ENCODE measurements at places on chromosomes 4 and X.

- no peak overlapping the region for H3K4me3 ChIP-seq
- DNase-seq, result no peak
- H3K4me1 ChIP-seq, result no peaks in the 10 kb centered on the region
- H3K36me3 ChIP-seq, result no peaks in the 10 kb centered on the region
- no peaks in the 10 kb centered on the region for H3K27me3 ChIP-seq
These were observed 37.1 kb downstream of the TRMT44 start for GRCh38 chr4:8477676-8478075.

DNA sequence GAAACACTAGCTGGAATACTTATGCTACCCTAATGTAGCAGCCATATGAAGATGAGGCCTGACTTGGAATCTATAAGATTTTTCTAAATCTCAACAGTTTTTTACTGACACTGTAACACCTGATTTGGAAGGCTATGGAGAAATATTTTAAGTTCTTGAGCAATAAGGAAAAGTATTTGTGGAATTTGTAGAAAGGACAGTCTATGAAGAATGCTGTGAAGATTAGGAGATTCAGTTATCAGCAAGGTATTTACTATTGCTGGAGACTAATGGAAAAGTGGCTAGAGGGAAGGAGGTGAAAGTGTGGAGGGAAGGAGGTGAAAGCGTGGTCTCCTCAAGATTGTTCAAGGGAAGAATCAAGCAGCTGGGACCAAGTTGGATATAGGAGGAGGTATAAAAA, 190.0 kb upstream of the EMCN start:
- H3K4me3 ChIP-seq, result no peak overlapping the region
- H3K4me1 ChIP-seq, result no peaks in the 10 kb centered on the region
- no peaks in the 10 kb centered on the region for H3K36me3 ChIP-seq
- no peak overlapping the region for H3K27ac ChIP-seq

DNA sequence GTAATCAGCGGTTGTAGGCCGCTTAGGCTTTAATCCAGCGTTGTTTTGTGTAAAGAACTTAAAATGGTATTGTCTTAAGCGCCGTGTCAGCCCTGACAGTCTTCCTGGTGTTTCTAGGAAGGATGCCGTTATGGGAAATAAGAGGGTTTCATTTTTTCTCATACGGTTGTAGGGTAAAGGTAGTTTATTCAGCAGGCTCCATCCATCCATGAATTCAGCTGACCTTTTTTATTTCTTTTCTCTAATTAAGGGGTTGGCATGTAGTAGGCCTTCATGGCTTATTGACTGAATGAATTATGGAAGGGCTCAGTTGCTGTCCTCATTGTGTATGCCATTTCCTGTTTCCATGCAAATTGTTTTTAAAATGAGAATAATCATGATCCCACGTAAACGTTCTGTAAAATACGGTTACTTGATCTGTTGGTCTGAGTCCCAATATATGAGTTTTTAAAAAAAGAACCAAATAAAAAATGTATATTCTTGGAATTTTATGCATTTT, 693 bp downstream of the OCIAD1 start:
- peak overlapping the region; percentile 100 for H3K27ac ChIP-seq
- peaks cover 24% of the 10 kb centered on the region for H3K36me3 ChIP-seq
- H3K27me3 ChIP-seq, result peaks cover 2% of the 10 kb centered on the region
- DNase-seq, result no peak

- no peaks in the 10 kb centered on the region for H3K4me1 ChIP-seq
- H3K4me3 ChIP-seq, result no peak overlapping the region
- no peaks in the 10 kb centered on the region for H3K27me3 ChIP-seq
These were observed 680.4 kb downstream of the DMD start for GRCh38 chrX:32530802-32531403.

GRCh38 chr4:137608085-137608484, 75.8 kb upstream of the PCDH18 start:
- H3K36me3 ChIP-seq, result no peaks in the 10 kb centered on the region
- no peaks in the 10 kb centered on the region for H3K27me3 ChIP-seq
- no peak overlapping the region for H3K4me3 ChIP-seq
- DNase-seq, result no peak

- no peaks in the 10 kb centered on the region for H3K4me1 ChIP-seq
- H3K27me3 ChIP-seq, result peaks cover 2% of the 10 kb centered on the region
- H3K27ac ChIP-seq, result no peak overlapping the region
- DNase-seq, result no peak
- no peak overlapping the region for H3K4me3 ChIP-seq
These were observed 209.5 kb upstream of the PACRGL start for GRCh38 chr4:20490734-20491133.

- H3K27ac ChIP-seq, result no peak overlapping the region
- no peaks in the 10 kb centered on the region for H3K36me3 ChIP-seq
- peak overlapping the region; percentile 33 for H3K4me3 ChIP-seq
- DNase-seq, result no peak
These were observed 3.2 kb downstream of the EFNB1 start for GRCh38 chrX:68832101-68832416.

GRCh38 chr4:90183254-90183653, 56.1 kb downstream of the CCSER1 start:
- no peak for DNase-seq
- no peak overlapping the region for H3K4me3 ChIP-seq
- H3K4me1 ChIP-seq, result no peaks in the 10 kb centered on the region
- no peaks in the 10 kb centered on the region for H3K36me3 ChIP-seq
- no peak overlapping the region for H3K27ac ChIP-seq

- H3K27ac ChIP-seq, result no peak overlapping the region
- no peak overlapping the region for H3K4me3 ChIP-seq
- DNase-seq, result no peak
- no peaks in the 10 kb centered on the region for H3K36me3 ChIP-seq
These were observed 22.1 kb downstream of the LUZP4 start for GRCh38 chrX:115311601-115312001.

DNA sequence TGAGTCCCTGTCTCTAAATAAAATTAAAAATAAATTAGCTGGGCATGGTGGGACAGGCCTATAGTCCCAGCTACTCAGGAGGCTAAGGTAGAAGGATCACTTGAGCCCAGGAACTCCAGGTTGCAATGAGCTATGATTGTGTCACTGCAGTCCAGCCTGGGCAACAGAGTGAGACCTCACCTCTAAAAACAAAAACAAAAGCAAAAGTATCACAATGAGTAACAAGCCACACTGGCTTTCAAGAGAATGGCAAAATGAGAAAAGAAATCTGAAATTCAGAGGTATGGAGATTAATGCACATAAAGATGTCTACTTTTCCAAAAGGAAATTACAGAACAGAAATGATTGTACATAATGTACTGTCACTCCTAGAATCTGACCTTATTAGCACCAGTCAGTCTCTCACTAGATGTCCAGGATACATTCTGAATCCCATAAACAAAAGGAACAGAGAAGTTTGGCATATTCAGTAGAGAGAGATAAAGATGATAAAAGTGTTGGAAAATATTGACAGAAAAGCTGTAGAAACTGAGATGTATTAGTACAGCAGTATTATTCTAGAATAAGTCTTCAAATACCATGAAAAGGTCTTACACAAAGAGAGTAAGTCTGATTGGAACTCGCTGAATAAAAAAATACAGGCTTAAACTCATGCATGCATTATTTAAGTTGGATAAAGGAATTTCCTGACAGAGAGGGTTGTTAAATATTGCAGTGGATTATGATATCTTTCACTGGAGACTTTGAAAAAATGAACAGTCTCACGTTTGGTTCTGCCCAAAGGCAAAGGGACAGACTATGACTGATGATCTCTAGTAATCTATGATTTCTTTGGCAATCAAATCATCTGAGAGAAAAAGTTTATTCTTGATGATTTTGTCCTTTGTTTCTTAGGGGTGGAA, 102.5 kb downstream of the SH3RF1 start:
- H3K4me3 ChIP-seq, result no peak overlapping the region
- no peak for DNase-seq
- H3K27ac ChIP-seq, result no peak overlapping the region
- H3K36me3 ChIP-seq, result no peaks in the 10 kb centered on the region
- peaks cover 1% of the 10 kb centered on the region for H3K27me3 ChIP-seq

DNA sequence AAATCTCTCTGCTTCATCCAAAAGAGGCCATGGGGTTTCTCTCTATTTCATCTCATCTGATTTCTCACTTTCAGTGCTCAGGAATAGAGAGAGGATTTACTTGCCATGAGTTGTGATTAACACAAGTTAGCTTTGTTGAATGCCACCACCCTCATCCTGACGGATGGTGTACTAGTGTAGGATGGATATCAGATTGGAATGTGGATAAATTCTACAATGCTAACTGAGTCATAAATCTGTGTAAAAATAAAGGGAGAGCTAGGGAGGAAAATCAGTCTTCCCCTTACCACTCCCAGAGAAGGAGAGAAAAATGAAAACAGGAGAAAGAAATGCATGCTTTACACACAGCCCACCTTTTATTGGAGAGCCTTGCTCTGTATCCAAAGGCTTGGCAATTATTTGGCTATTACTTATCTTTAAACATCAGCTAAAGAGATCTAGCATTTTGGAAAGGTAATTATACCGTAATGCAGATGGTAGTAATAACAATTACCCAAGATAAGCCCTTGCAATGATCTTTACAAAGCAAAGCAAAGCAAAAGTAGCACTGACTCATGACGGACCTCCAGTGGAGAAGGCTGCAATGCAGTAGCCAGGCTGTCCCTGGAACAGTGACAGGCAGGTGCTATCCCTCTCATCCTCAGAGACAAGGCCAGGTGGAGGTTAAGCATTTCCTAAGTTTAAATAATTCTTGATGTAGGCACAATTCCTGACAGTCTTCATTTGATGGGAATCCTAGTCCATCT, 306.3 kb upstream of the PPARGC1A start:
- H3K4me1 ChIP-seq, result no peaks in the 10 kb centered on the region
- DNase-seq, result no peak
- H3K27ac ChIP-seq, result no peak overlapping the region
- H3K4me3 ChIP-seq, result no peak overlapping the region
- no peaks in the 10 kb centered on the region for H3K36me3 ChIP-seq

DNA sequence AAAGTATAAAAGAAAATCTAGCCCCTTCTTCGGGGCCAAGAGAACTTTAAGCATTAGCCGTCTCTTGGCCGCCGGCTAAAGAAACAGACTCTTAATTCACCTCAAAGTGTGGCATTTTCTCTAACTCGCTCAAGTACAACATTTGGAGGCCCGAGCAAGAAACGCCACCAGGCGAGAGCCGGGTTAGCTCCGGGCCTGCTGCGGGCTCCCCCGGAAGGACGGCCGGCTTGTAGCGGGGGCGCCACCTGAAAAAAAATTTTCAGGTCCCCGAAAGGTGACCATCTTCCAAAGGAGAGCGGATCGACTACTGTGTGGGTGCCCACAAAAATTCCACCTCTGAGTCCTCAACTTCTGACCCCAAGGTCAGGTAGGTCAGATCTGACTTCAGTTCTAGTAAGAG, 156.0 kb downstream of the DEFB131A start:
- H3K27me3 ChIP-seq, result peaks cover 6% of the 10 kb centered on the region
- H3K36me3 ChIP-seq, result peaks cover 2% of the 10 kb centered on the region
- H3K4me1 ChIP-seq, result peaks cover 38% of the 10 kb centered on the region
- no peak overlapping the region for H3K4me3 ChIP-seq
- no peak for DNase-seq

GRCh38 chr4:189514209-189514608, 426.5 kb upstream of the FRG1 start:
- H3K36me3 ChIP-seq, result no peaks in the 10 kb centered on the region
- no peaks in the 10 kb centered on the region for H3K4me1 ChIP-seq
- H3K27ac ChIP-seq, result no peak overlapping the region
- no peak overlapping the region for H3K4me3 ChIP-seq
- DNase-seq, result no peak

GRCh38 chr4:173494013-173494970, 35.7 kb downstream of the HAND2 start:
- DNase-seq, result peak; percentile 56
- peak overlapping the region; percentile 87 for H3K4me3 ChIP-seq
- peaks cover 33% of the 10 kb centered on the region for H3K4me1 ChIP-seq
- peaks cover 35% of the 10 kb centered on the region for H3K27me3 ChIP-seq
- no peak overlapping the region for H3K27ac ChIP-seq

- H3K4me3 ChIP-seq, result no peak overlapping the region
- H3K36me3 ChIP-seq, result no peaks in the 10 kb centered on the region
- no peak for DNase-seq
- no peaks in the 10 kb centered on the region for H3K4me1 ChIP-seq
- no peaks in the 10 kb centered on the region for H3K27me3 ChIP-seq
- no peak overlapping the region for H3K27ac ChIP-seq
These were observed 303.6 kb upstream of the FAT1 start for GRCh38 chr4:187027272-187027671.

GRCh38 chr4:81666491-81666890, 194.8 kb upstream of the RASGEF1B start:
- H3K27ac ChIP-seq, result no peak overlapping the region
- H3K36me3 ChIP-seq, result no peaks in the 10 kb centered on the region
- H3K4me3 ChIP-seq, result no peak overlapping the region

DNA sequence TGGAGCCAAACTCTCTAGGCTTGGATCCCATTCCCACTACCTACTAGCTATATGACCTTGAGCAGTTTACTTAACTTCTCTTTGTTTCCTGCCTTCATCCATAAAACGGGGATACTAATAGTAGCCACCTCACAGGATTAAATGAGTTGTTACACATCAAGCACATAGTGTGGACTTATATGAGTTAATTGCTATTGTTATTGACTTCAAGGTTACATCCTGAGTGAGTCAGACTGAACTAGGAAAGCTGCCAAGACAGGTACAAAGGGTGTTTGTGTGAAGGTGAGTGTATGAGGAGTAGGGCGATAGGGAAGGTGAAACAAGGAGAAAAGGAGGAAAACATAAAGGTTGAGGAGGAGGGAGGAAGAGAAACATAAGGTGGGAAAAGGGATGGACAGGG, 32.2 kb downstream of the TFDP3 start:
- no peak overlapping the region for H3K4me3 ChIP-seq
- DNase-seq, result no peak
- no peaks in the 10 kb centered on the region for H3K27me3 ChIP-seq
- no peak overlapping the region for H3K27ac ChIP-seq
- H3K4me1 ChIP-seq, result no peaks in the 10 kb centered on the region

GRCh38 chr4:98749206-98749605, 90.8 kb upstream of the TSPAN5 start:
- no peak overlapping the region for H3K27ac ChIP-seq
- H3K36me3 ChIP-seq, result no peaks in the 10 kb centered on the region
- no peaks in the 10 kb centered on the region for H3K27me3 ChIP-seq
- peaks cover 5% of the 10 kb centered on the region for H3K4me1 ChIP-seq
- H3K4me3 ChIP-seq, result no peak overlapping the region

- H3K36me3 ChIP-seq, result no peaks in the 10 kb centered on the region
- no peak overlapping the region for H3K4me3 ChIP-seq
- DNase-seq, result no peak
- H3K4me1 ChIP-seq, result no peaks in the 10 kb centered on the region
- peaks cover 2% of the 10 kb centered on the region for H3K27me3 ChIP-seq
- H3K27ac ChIP-seq, result no peak overlapping the region
These were observed 16.7 kb upstream of the SOD3 start for GRCh38 chr4:24778464-24779225.

DNA sequence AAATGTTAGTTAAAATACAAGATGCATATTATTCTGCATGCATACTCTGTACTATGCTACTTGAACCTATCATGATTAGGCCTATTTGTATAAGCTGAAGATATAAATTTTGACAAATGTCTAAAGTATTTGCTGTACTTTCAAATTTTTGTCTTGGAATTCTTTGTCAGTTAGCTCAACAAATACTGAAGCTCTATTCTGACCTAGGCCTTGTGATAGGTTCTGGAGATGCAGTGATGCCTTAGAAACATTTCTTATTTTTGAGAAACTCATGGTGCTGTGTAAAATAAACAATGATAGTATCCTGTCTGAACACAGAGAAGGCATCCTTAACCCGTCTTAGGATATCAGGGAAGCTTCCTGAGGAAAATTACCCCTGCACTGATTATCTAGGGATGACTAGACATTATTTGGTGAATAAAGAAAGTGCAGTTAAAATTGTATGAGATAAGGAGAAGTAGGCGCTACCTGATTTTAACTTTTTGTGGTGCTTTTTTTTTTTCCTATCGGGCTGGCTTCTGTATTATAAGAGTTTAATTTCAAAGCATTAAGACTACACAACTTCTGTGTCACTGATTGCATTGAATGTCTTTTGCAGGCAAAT, 43.4 kb downstream of the MOB1B start:
- no peak overlapping the region for H3K27ac ChIP-seq
- no peaks in the 10 kb centered on the region for H3K27me3 ChIP-seq
- no peak for DNase-seq
